Thyroid gland (tissue), 4 donors: ENCODE measurements at places on chromosomes 11 and 22. TPM values are rescaled to one million over a fixed set of nuclear protein-coding genes. Genes with fewer than 3 reads are reported as not detected.

GRCh38 chr11:126646701-126647557 lies 291.4 kb downstream of the ST3GAL4 start:
- DNase-seq = no peak

DNA sequence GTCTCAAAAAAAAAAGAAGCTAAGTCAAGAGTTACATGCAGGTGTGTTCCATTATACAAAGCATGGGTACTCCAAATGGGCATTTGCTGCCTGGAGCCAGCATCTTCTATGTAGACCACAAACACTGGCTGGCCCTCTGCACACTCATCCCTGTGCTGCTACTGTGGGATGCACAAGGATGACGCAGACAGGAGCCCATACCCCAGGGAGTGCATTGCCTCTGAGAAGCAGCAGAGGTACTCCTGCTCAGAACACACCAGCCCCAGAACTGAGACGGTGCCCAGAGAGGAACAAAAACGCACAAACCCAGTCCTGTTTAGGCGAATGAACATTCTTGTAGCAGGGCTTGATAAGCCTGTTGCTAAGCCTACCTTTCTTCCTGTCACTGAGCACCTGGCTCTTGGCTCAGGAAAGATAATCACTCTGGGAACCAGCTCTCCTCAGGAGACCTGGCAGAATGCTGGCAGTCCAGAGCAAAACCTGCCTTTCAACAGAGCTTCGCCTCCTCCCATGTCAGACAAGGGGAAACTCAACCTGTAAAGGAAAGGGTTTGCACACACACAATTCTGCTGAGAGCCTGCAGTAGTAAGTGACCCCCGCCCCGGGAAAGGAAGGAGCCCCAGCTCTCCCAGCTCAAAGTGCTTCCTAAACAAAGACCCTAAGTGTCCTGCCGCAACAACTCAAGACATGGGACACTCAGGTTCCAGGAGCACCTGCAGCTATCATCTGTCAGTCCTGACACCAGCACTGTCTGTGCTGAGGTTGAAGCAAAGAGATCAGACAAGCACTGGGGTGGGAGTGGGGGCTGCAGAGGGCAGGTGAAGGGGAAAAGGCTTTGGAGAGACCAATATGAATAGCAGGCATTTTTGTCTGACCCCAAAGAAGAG lies 145.7 kb downstream of the TENM4 start:
- peak; percentile 53 for DNase-seq

DNA sequence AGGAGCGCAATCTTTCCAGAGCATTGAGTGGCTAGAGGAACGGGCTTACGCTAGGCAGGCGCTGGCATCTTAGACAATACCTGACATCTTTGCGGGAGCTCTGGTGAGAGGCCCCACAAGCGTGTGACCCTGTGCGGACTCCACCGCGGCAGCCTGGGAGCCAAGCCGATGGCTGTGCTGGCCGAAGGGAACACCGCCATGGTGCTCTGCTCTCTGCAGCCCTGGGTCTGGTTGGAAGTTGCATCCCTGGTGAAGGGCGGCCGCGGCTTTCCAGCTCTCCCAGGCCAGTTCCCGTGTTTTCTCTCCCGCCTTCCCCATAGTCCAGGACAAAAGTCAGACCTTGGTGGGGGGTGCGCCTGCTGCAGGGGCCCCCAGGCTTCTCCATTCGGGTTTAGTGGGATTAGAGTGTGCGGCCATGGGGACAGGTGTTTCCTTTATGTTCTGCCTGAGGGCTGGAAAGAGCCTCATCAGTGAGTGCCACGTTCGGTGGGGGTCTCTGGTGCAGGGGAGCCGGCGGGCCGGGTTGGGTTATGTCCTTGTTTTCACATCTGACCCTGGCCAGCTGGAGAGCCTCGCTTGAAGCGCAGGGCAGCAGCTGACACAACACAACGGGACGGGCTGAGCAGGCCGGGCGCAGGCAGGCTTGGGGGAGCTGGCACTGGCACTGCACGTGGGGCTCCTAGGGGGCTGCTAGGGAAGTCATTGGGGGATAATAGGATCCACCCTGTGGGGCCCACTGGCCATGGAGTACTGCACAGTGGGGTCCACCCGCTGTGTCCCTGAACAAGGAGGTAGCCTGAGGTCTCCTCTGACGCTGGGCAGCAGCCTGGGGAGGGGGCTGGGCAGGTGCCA lies 94.8 kb downstream of the KCNQ1 start:
- peak; percentile 2 for DNase-seq

Gene ARHGAP42
- 21.8 TPM for total RNA-seq

GRCh38 chr22:38222797-38223119 lies 21.0 kb downstream of the MAFF start:
- no peak for DNase-seq

- DNase-seq = no peak
Measured at GRCh38 chr11:130047141-130047540, 22.6 kb upstream of the APLP2 start.

GRCh38 chr11:19524171-19524671 lies 188.4 kb upstream of the NAV2 start:
- peak; percentile 87 for DNase-seq

Gene OR4A16
- not detected for total RNA-seq

Gene FXYD2
- total RNA-seq = 2.8 TPM

- DNase-seq = peak; percentile 64
Measured at GRCh38 chr11:106087815-106088435, 10.5 kb downstream of the AASDHPPT start.

DNA sequence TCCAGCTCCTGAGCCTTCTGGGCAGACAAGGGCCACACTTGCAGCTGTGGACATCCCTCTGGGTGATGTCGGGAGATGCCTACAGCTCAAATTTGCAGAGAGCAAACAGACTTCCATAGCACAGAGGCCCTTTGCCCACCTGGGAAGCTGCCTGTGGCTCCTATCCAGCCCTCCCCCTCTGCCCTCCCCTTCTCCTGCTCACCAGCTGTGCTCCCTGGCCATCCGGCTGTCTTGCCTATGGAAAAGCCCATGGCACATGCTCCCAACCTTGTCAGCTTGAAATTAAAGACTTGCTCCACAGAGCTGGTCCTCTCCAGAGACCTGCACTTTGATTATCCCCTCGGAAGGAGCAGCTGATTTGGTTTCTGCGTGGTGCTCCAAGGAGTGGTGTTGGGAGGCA lies 118.9 kb upstream of the NECTIN1 start:
- DNase-seq = no peak

Gene INSC
- total RNA-seq = 1.2 TPM

- DNase-seq = no peak
Measured at GRCh38 chr11:77372726-77373125, 71.2 kb upstream of the GDPD4 start.

DNA sequence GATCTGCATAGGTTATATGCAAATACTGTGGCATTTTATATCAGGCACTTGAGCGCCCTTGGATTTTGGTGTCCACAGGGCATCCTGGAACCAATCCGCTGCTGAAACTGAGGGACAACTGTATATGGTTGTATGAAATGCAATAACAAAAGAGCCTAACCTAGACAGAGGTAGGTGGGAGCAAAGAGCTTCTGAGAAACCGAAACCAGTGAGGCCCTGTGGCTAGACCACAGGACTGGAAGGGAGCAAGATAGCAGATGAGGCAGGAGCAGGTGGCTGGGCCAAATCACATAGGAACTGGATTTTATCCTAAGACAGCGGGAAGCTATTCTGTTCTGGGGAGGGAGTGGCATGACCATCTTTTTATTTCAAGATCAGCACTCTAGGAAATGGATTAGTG lies 30.1 kb downstream of the RCN1 start:
- no peak for DNase-seq

DNA sequence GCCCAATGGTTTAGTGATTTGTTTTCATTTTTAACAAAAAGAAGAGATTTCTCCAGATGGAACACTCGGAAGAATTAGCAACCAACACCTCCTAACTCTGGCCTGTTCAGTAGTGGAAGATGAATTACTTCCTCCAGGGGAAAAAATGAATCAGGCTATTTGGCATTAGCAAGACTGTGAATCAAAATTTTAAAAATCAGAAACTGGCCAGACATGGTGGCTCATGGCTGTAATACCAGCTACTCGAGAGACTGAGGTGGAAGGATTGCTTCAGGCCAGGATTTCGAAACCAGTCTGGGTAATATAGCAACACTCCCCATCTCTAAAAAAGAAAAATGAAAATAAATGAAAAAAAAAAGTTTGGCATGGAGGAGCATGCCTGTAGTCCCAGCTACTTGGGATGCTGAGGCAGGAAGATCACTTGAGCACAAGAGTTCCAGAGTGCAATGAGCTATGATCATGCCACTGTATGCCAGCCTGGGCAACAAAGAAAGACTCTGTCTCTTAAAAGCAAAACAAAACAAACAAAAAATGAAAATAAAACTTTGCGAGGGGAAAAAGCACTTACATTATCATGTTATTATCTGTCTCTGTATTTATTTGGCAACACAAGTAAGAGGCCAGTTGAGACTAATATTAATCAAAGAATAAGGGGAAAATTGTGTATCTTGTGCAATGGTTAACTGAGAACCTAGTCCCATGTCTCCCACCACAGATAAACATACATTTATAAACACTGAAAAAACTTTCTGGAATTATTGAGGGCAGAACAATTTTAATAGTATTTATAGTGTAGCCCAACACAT lies 796.3 kb upstream of the ANO3 start:
- no peak for DNase-seq

DNA sequence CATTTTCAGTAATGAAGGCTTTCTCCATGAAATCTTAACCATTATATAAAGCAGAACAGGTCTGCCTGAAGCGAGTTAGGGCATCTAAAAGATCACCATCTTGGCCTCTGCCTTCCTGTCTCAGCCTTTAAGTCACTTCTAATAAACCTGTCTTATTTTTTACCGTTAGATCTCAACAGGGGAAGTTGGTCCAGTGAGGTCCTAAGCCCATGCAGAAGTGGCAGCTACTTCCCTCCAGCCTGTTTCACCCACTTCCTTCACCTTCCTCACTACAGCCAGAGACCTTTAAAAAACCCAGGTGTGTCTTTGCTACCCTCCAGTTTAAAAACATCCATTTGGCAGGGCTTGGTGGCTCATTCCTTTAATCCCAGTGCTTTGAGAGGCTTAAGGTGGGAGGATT lies 14.1 kb upstream of the LIPT2 start:
- DNase-seq = no peak

DNA sequence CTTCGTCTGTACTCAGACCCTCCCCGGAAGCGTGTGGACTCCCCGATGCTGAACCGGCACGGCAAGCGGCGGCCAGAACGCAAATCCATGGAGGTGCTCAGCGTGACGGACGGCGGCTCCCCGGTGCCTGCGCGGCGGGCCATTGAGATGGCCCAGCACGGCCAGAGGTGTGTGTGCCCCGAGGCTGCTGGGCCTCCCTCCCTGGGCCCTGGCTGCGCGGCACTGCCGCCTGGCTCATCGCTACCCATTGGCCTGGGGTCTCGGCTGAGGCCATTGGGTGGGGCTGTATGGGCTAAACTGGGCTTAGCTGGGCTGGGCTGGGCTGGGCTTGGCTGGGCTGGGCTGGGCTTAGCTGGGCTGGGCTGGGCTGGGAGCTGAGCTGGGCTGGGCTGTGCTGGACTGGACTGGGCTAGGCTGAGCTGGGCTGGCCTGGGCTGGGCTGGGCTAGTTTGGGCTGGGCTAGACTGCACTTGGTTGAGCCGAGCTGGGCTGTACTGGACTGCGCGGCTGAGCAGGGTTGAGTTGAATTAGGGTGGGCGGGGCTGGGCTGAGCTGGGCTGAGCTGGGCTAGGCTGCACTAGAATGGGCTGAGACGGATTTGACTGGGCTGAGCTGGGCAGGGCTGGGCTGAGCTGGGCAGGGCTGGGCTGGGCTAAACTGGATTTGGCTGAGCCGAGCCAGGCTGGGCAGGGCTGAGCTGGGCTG lies 40.7 kb downstream of the MOB2 start:
- DNase-seq = no peak

GRCh38 chr11:86741839-86742805 lies 58.2 kb upstream of the PRSS23 start:
- no peak for DNase-seq

GRCh38 chr11:86214710-86215109 lies 29.8 kb upstream of the EED start:
- no peak for DNase-seq

- no peak for DNase-seq
Measured at GRCh38 chr11:134486704-134487103, 74.7 kb upstream of the B3GAT1 start.

Gene TUB
- total RNA-seq = 25.8 TPM

DNA sequence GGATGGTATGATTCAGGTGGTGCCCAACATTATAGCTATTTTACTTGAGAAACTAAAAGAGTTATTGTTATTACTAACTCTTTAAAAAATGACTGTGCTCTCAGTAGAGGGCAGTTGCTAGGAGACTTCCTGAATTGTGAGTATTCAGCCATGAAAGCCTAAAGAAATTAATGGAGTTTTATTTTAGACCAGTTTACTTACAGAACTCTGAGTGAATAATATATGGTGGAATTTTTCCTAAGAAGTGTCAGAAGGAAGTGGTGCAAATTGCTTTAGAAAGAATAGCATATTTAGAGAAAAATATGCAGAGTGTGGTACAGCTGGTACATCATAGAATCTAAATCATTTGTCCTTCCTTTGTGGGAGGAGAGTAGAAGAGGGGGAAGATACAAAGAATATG lies 689.9 kb upstream of the CCDC90B start:
- no peak for DNase-seq

Gene SEPTIN3
- total RNA-seq = 0.27 TPM

Gene KCNQ1OT1
- 2.0 TPM for total RNA-seq

Gene CARD18
- not detected for total RNA-seq

Gene SERPIND1
- total RNA-seq = 2.6 TPM

Gene TRPC6
- 14.1 TPM for total RNA-seq

- no peak for DNase-seq
Measured at GRCh38 chr11:132683602-132684001, 848.7 kb downstream of the OPCML start.

Gene FAR1
- 44.5 TPM for total RNA-seq
